ENCODE measurements at places on chromosomes 16 and 17.

DNA sequence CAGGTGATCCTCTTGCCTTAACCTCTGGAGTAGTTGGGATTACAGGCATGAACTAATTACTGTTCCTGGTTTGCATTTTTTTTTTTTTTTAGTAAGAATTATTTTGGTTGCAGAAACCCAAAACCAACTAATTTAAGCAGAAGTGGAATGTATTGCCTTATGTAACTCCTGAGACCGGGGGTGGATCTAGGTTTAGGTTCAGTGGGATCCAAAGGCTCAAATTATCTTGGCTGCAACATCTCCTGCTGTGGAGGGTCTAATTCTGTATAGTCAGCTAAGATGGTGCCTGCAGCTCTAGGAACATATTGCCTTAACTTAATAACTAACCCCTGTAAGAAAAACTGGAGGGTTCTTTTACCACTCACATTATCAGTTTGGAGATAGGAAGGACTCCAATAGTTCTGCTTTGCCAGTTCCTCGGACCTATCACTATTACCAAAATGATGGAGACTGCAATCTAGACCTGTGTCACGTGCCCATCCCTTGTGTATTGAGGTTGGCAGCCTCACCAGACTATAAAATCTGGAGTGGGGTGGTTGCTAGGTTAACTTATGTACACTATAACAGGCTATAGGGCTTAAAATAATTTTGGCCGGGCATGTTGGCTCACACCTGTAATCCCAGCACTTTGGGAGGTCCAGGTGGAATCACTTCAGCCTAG is 8.5 kb downstream of the SNTB2 start:
- DNase-seq: no peak

DNA sequence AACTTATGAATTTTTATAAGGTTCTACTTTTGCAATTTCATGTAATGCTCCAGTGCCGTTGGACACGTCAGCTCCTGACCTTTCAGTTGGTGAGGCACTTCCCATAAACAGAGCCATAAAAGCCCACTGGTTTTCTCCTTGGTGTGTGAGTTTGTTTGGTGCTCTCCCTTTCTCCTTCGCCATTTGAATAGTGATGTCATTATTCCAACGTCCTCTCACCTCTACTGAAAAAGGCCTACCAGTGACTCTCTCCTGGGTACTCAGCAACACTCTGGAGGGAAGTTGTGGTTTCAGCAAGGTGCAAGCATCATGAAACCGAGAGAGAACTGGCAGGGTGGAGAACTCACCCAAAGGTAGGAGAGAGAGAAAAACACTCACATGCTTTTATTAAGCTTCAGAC is 29.6 kb upstream of the HNF1B start:
- no peak for DNase-seq

GRCh38 chr17:80071116-80071841 is 30.1 kb upstream of the GAA start:
- no peak for DNase-seq

DNA sequence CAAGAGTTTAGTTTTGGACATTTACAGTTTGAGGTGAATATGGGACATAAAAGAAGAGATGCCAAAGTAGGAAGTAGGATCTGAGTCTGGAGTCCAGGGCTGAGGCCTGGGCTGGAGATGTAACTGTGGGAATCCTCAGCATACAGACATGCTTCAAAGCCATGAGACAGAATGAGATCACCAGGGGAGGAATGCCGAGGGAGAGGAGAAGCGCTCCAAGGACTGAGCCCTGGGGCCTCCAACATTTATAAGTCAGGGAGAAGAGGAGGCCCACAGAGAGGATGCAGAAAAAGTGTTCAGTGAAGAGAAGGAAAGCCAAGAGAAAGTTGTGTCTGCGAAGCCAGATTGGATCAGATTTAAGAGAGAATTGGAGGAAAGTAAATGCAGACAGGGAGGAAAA is 277.5 kb upstream of the MYOCD start:
- no peak for DNase-seq

DNA sequence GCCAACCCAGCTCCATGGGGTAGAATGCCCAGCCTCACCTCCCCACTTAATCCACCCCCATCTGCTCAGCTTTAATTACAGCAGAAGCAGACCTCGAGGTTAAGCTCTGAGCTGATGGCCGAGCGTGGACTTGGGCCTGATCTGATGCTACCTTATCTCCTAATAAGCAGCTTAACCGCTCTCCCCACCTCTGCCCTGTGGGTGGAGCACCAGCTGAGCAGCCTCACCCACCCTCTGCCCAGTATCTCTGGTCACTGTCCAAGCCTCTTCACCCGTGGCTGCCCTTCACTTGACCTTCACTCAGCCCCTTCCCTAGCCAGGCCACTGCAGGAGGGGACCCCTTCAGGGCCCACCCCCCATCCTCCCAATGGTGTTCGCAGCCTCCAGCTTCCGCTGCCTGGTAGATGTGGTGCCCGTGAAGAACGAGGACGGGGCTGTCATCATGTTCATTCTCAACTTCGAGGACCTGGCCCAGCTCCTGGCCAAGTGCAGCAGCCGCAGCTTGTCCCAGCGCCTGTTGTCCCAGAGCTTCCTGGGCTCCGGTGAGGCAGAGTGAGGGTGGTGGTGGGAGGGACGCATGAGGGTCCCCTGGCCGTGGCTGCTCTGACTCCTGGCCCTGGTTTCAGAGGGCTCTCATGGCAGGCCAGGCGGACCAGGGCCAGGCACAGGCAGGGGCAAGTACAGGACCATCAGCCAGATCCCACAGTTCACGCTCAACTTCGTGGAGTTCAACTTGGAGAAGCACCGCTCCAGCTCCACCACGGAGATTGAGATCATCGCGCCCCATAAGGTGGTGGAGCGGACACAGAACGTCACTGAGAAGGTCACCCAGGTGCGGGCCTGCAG is 6.8 kb downstream of the KCNH6 start:
- DNase-seq: no peak

- DNase-seq: no peak
Measured at GRCh38 chr16:57304169-57305061, 19.9 kb upstream of the PLLP start.

GRCh38 chr17:9020096-9020823 is 1.1 kb upstream of the NTN1 start:
- no peak for DNase-seq

GRCh38 chr17:42579794-42580551 is 2.4 kb upstream of the PSMC3IP start:
- DNase-seq: no peak
